Activated B cell treated with CpG ODN at 0.5 μM for 24 hours (primary cell): ENCODE measurements at places on chromosomes 11 and 22. TPM values are rescaled to one million over a fixed set of nuclear protein-coding genes. Genes with fewer than 3 reads are reported as not detected.

DNA sequence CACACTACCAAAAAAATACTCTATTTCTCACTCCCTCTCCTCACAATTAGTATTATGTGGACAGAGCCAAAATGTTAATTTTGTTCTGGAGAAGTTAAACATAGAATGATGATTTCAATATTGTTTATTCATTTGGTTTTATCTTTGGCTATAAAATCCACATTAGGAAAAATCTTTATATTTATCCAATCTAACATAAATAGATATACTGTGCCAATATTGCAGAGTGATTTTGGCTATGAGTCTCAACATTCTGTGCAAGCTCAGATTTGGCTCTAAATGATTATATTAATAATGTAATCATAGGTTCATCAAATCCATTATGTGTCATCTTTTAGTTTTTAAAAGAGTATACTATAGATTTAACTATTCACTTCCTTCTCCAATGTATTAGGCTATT is 667.5 kb upstream of the CHORDC1 start:
- no peak overlapping the region for H3K4me3 ChIP-seq
- H3K36me3 ChIP-seq, result no peaks in the 10 kb centered on the region
- H3K27me3 ChIP-seq, result no peaks in the 10 kb centered on the region
- DNase-seq, result no peak

DNA sequence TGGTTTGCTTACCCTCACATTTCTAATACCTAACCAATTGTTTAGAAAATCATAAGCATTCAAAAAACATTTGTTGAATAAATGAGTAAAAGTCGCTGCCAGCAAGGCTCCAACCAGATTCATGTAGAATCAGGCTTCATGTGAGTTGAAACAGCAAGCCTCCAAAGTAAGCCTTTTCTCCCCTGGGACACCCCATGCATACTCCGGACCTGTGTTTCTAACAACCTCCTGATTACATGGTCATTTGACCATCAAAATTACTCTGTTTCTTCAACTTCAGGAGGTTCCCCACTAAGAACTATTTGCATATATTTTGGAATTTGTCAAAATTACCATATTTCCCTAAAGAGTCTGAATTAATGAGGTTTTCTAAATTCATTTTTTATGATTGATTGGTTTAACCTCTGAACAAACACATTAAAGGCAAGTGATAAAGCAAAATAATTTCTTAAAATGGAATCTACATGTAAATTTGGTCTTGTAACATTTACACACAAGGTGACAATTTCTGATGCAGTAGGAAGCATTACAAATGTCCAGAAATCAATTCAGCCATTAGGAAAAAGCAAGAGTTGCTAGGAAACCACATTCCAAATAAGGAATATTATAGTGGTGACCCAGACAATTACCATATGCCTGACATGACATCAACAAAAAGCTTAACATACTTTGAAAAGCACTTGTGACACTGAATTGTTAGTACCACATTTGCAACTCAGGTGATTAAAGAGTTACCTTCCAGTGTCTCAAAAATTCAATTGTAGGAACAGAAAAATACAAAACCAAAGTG is 252.6 kb downstream of the GUCY1A2 start:
- H3K27ac ChIP-seq, result no peak overlapping the region
- no peaks in the 10 kb centered on the region for H3K36me3 ChIP-seq
- H3K4me1 ChIP-seq, result no peaks in the 10 kb centered on the region
- DNase-seq, result no peak
- H3K4me3 ChIP-seq, result no peak overlapping the region

DNA sequence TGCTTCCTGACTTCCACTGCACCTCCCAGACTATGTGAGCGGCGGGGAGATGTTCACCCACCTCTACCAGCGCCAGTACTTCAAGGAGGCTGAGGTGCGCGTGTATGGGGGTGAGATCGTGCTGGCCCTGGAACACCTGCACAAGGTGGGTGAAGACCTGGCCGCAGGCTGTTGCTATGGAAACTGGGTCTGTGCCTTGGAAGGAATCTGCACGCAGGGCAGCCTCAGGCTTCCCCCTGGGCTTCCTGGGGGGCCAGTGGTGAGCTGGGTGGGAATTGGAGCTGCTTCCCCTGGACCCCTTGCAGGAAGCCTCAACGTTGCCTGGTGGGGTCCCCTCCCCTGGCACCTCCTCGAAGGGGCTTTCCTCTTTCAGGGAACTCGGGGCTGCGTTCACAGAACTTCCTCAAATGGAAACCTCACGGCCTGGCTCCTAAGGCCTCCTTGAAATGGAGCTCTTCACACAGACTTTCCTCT is 1.5 kb downstream of the RPS6KA4 start:
- peaks cover 46% of the 10 kb centered on the region for H3K36me3 ChIP-seq
- H3K4me3 ChIP-seq, result peak overlapping the region; percentile 82

BDNF gene
- not detected in 2 replicates for total RNA-seq

DNA sequence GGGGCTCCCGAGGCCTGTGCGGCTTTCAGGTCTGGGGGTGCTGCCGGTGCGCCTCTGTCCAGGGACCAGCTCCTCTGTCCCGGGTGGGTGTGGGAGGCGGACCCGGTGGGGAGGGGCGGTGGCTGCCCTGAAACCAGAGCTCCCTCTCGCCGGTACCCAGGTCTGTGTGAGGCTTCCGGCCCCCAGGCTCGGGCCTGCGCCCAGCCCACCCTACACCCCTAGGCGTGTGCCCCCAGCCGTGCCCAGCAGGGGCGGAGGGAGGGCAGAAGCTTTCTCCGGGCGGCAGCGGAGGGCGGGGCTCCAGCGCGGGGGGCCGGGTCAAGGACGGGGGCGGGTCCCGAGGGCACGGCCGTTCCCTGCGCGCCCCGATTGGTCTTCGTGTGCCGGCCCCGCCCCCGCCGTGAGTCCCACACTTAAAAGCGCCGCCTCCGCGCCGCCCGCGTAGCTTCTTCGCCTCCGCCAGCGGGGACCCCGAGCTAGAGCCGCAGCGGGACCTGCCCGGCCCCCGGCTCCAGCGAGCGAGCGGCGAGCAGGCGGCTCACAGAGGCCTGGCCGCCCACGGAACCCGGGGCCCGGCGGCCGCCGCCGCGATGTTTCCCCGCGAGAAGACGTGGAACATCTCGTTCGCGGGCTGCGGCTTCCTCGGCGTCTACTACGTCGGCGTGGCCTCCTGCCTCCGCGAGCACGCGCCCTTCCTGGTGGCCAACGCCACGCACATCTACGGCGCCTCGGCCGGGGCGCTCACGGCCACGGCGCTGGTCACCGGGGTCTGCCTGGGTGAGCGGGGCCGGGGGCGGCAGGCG is 616 bp downstream of the PNPLA2 start:
- peak; percentile 95 for DNase-seq
- H3K4me3 ChIP-seq, result peak overlapping the region; percentile 85
- no peaks in the 10 kb centered on the region for H3K27me3 ChIP-seq
- H3K27ac ChIP-seq, result no peak overlapping the region

GRCh38 chr11:118007040-118007439 is 20.8 kb downstream of the IL10RA start:
- no peaks in the 10 kb centered on the region for H3K27me3 ChIP-seq
- H3K4me3 ChIP-seq, result peak overlapping the region; percentile 67
- peaks cover 10% of the 10 kb centered on the region for H3K36me3 ChIP-seq
- H3K27ac ChIP-seq, result peak overlapping the region; percentile 98
- peaks cover 100% of the 10 kb centered on the region for H3K4me1 ChIP-seq

GRCh38 chr11:111331711-111332479 is 33.5 kb downstream of the POU2AF3 start:
- H3K4me1 ChIP-seq, result peaks cover 5% of the 10 kb centered on the region
- H3K4me3 ChIP-seq, result no peak overlapping the region
- H3K36me3 ChIP-seq, result peaks cover 19% of the 10 kb centered on the region
- DNase-seq, result no peak

DNA sequence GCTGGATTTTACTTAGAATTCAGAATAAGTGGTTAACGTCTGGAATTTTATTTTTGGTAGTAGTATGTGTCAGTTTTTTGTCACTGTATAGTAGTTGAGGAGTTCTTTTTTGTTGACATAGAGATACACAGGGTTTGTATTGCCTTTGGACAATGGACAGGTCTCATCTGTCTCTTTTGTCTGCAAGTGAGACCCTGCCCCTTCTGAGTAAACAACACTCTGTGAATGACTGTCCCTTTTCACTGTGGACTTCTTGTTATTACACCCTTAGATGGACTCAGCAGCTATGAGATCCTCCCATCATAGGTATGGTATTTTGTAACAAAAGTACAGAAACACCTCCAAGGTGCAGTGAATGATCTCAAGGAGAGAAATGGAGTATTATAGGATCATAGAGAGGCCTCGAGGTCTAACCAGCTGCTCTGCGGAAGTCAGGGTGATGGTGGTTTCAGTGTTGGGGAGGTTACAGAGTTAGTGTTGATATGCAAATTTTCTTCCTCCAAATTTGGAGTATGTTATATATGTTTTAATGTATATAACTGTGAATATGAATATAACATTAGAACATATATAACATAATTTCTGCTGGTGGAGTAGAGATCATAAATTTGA is 7.8 kb downstream of the PPP6R3 start:
- no peak for DNase-seq
- H3K36me3 ChIP-seq, result peaks cover 36% of the 10 kb centered on the region
- H3K27ac ChIP-seq, result peak overlapping the region; percentile 60

DNA sequence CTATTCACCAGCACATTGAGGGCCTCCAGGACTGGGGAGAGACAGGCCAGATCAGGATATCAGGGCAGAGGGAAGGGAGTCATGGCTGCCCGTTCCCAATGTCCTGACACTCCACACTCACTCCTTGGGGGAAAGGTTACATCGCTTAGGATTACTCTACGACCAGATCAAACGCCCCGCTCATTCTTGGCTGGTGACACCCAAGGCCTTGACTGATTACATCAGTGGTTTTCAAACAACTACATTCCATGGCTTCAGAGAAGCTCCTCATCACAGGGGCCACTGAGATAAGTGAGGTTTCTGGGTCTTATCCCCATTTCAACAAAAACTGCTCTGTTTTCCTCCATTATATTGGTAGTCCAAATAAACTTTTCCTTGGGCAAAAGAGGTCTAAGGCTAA is 15.0 kb downstream of the UBE2L6 start:
- no peak overlapping the region for H3K27ac ChIP-seq
- H3K4me3 ChIP-seq, result no peak overlapping the region
- peaks cover 85% of the 10 kb centered on the region for H3K36me3 ChIP-seq
- H3K27me3 ChIP-seq, result no peaks in the 10 kb centered on the region
- DNase-seq, result no peak
- H3K4me1 ChIP-seq, result peaks cover 11% of the 10 kb centered on the region

OR10A2 gene
- not detected in 2 replicates for total RNA-seq

- H3K27ac ChIP-seq, result peak overlapping the region; percentile 77
- DNase-seq, result peak; percentile 26
- H3K27me3 ChIP-seq, result peaks cover 20% of the 10 kb centered on the region
- no peaks in the 10 kb centered on the region for H3K36me3 ChIP-seq
Measured at GRCh38 chr22:21044931-21045584, 688 bp upstream of the LRRC74B start.

NRXN2 gene
- total RNA-seq, result 0.54 and 0.73 TPM in 2 replicates

GRCh38 chr11:125952973-125953372 is 7.1 kb downstream of the VSIG10L2 start:
- H3K4me1 ChIP-seq, result no peaks in the 10 kb centered on the region
- DNase-seq, result no peak
- H3K4me3 ChIP-seq, result no peak overlapping the region
- peaks cover 4% of the 10 kb centered on the region for H3K27me3 ChIP-seq
- H3K27ac ChIP-seq, result no peak overlapping the region

DNA sequence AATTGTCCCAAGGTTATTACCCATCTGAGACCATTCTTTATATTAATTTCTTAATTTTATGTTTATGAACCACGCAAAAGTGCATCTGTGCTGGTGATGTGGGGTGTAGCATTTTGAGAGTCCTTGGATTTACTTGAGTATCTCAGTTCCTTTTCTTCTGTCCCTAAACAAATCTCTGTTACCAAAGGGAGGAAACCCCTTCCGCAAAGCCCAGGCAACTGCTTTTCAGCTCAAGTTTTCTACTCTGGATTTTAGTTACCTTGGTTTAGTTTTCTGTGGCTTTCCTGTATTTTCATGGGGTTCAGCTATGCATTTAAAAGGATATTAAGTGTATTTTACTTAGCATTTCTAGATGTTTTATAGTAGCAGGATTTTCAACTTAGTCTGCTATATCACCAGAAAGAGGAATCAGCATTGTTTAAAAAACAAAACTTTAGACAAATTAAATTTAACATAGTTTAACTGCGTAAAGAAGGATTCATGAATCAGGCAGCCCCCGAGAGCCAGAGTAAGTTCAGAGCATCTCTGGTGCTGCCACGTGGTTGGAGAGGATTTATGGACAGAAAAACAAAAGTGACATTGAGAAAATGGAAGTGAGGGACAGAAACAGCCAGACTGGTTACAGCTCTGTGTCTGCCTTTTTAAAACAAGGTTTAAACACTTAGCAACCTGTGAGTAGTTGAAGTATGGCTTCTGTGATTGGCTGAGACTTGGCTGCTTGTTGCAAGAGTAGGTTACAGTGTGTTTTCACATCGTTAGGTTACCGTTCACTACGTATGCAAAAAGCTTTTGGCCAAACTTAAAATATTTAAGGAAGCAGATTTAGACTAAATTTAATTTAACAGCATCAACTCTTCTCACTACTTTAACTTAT is 9.6 kb downstream of the ADM start:
- DNase-seq, result no peak
- no peak overlapping the region for H3K4me3 ChIP-seq
- no peak overlapping the region for H3K27ac ChIP-seq
- H3K4me1 ChIP-seq, result peaks cover 28% of the 10 kb centered on the region
- H3K36me3 ChIP-seq, result no peaks in the 10 kb centered on the region

DNA sequence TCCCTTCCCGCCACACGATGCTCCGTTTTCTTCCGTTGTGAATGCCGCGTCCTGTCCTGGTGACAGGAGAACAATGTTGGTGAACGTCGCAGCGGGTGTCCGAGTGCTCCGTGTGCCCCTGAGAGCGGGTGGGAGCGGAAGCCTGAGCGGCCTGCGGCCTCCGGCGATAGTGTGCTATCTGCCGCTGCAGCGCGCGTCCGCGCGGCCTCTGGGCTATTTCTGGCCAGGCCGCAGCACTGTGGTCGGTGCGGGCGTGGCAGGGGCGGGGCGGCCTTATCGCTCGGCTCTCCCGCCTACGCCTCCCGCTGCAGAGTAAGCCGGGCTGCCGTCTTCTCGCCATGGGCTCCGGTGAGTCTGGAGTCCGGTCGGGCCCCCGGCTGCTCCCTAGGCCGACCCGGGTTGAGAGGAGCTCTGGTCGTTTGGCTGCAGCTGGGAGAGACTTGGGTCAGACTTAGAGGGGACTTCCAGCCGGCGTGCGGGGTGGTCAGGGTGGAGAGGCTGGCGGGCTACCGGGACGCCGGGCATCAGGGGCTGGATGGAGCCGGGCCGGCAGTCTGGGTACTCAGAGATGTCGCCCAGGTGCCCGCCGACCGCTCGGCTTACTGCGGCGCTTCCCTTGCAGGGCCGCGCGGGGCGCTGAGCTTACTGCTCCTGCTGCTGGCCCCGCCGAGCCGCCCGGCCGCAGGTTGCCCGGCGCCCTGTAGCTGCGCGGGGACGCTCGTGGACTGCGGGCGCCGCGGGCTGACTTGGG is at the start of gene GP1BB:
GP1BB (plus strand) TSS at position 308 of the 751 bp plus-strand sequence; CDS start at position 339, 31 bp downstream.
- H3K36me3 ChIP-seq, result no peaks in the 10 kb centered on the region
- peaks cover 44% of the 10 kb centered on the region for H3K27me3 ChIP-seq
- peak within 1 kb of the TSS; percentile 46 for H3K4me3 ChIP-seq
- DNase-seq, result peak; percentile 40
- H3K4me1 ChIP-seq, result peaks cover 17% of the 10 kb centered on the region

MUC6 gene
- total RNA-seq, result not detected in 2 replicates
